Cerebellar nuclear complex (tissue), 1 donor: ENCODE measurements at places on chromosomes 2 and 18.

DNA sequence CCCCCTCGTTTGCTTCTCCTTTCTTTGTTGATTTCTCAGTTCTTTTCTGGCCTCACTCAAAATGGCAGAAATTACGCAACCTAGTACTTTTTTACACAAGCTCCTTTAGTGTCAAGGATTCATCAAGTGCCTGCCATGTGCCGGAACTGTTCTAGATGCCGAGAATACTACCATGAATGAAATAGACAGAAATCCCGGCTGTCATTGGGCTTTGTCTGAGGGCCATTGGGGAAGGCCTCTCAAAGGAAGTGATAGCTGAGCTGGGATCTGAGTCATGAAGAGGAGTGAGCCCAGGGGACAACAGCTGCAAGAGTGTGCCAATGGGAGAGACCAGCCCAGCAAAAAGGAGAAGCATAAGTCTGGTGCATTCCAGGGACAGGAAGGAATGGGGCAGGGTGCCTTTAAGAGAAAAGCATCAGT is 34.3 kb upstream of the PPP1CB start:
- DNase-seq, result no peak

- DNase-seq, result no peak
Observed at GRCh38 chr18:49838381-49838780, 25.0 kb upstream of the ACAA2 start.

DNA sequence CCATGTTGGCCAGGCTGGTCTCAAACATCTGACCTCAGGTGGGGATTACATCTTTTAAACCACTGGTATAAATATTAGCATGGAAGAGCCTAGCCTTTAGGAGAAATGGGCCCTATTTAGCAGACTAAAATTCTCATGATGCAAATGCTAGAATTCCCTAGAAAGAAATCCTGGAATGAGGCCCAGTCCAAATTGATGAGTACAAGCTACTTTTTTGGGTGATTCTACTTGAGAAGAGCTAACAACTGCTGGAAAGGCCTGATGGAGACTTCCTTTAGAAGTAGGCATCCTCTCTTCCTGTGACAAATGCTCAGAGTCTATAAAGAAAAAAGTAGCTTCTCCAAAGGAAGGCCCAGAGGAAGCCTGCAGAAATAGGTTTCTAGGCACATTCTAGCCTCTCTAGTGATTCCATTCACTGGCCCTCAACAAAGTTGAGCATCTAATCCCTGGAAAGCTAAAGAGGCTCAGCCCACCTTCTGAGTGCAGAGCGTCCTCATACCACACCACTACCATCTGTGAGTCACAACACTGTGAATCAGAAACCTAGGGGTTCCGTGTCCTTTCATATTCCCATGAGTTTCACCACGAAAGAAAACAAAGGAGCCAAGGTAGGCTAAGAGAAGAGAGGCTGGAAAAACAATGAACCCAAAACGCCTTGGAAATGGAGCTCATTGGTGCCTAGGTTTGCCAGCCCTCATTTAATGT is 183.1 kb downstream of the C1D start:
- DNase-seq, result no peak

GRCh38 chr2:107777974-107778373 is 48.7 kb upstream of the RGPD4 start:
- DNase-seq, result no peak

DNA sequence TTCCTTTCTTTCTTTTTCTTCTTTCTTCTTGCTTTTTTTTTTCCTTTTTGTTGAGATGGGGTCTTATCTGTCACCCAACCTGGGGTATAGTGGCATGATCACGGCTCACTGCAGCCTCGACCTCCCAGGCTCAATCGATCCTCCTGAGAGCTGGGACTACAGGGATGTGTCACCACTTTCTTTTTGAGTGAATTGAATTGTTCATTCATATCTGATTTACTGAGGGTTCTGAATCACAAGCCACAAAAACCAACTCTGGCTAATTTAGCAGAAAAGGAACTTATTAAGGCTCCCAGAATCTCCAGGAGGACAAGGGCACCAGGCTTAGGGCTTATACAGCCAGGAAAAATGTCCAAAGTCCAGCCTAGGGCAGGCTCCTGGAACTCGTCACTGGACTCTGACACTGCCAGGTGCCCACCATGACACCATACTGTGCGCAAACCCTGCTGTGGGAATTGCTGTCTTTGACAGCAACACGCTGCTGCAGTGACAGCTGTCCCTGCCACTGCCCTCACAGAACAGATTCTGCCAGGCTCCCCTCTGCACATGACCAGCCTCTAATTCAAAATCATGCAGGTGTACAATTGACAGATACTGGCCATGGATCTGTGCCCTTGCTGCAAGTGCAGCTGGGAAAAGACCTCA is 42.9 kb upstream of the EML6 start:
- DNase-seq, result no peak

DNA sequence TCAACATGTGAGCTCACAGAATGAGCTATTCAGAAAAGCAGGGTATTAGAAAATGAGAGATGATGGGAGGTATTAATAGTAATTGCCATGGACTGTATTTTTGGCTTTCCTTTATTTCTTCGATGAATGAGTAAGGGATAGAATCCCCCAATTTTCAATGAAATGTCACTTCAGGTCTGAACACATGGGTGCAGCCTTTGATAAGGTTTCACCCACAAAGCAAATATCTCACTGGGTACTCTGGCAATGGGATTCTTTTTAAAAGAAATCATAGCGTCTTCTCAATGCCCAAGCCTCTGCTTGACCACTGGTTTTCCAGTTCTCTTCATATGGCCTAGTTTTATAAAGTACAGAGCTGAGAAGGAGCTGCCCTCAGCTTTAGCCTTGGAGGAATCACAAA is 610.5 kb upstream of the FANCL start:
- no peak for DNase-seq

DNA sequence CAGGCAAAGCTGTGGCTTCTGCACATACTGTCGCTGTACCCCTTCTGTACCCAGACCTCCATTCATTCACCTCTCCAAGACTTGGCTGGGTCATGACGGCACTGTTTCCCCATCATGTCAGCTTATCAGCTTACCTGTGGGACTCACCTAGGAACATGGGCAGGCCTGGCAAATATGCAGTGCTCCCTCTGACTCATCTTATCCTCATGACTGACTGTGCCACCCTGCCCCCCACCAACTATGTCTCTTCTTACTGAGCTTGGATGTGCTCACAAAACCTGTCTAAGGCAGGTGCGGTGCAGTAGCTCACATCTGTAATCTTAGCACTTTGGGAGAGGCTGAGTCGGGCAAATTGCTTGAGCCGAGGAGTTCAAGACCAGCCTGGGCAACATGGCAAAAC is 152.4 kb downstream of the MGAT5 start:
- no peak for DNase-seq

- no peak for DNase-seq
Observed at GRCh38 chr2:241417626-241418025, 61.5 kb downstream of the FARP2 start.

DNA sequence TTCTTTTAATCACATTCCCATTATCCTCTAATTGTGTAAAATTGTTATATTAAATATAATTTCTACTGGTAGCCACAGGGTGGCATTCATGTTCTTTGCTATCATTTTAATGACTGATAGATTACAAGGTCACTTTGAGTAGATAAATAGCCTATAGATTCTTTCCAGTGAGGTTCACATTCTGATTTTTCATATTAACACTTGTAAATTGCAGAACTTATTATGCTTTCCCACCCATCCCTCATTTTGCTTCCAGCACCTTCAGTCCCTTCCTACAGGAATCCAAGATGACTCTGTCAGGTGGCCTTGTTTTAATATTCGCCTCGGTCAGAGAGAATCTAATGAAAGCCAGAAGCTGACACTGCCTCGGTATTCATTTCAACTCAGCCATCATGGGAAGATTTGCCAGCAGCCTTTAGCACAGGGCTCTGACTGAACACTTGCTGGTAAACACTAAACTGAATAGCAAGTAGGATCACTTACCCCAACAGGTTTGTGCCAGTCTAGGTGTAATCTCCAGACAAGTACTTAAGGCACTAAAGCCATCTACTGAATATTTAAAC is 101.2 kb upstream of the FSHR start:
- DNase-seq, result no peak
